Stimulated activated CD4-positive, alpha-beta T cell treated with anti-CD3 and anti-CD28 coated beads, Interleukin-15, amount 100 ng/mL, for 1 hour (primary cell): ENCODE measurements at places on chromosomes 6 and 20.

GRCh38 chr20:11012975-11013374 lies 339.2 kb upstream of the JAG1 start:
- no peak for DNase-seq

DNA sequence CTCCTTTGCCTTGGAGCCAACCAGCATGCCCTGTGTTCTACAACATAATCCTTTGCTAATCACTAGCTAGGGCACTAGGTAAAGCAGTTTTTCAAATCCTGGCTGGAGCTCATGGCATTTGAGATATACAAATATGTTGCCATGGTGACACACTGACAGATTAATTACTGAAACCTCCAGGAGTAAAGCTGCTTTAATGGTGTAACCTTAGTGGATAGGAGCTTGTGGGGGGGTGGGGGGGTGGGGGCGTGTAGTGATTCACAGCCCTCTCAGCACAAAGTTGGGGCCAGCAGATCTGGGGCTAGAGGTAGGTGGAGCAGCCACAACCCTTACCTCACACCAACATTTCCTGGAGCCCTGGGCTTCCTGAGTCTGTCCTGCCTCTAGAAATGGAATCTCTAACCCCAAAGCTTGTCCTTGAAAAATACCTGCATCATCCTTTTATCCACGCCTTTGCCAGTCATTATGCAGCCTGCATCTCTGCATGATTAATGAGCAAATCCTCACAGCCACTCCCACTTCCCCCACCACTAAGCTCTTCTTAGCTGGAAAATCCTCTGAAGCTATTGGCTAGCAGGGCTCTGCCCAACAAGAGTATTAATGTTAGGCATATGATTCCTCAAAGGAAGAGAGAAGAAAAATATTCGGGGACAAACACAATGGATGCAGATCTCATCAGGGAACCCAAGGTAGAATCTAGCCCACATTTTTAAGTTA lies 84.5 kb upstream of the PRND start:
- no peak for DNase-seq

GRCh38 chr20:32358632-32358882 lies 426 bp downstream of the ASXL1 start:
- no peak for DNase-seq

DNA sequence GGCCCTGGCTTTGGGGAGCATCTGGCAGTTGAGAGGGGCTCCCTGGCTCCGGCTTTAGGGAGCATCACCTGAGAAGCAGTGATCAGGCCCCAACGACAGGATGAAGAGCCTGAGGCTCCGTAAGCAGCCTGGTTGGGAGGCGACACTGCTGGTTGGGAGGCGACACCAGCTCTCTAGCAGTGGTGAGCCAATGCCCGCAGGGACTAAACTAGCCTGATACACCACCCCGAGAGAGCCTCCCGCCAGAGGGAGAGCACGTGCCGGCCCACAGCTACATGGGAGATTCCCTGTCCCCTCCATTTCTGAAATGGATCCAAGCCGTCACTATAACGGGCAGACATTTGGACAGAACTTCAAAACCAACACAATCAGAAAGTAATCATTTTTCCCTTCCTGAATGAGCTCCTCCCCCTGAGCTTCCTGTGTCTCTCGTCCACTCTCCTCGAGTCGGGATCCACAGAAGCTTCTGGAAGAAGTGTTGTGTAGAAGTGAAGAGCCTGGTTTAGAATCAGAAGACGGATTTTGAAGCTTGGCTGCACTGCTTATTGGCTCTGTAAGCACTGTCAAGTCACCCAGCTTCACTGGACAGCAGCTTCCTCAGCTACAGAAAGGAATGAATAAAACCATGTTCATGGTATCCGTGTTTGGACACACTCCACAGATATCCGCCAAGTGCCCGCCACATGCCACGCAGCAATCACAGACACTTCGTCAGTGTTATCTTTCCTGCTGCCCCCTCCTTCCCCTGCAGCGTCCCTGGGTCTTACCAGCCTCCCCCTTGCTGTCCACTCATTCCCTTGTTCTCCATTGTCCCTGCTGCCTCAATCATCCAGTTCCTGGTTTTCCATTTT lies 199.6 kb downstream of the TTLL2 start:
- no peak for DNase-seq

GRCh38 chr6:25623879-25624278 lies 28.1 kb upstream of the SCGN start:
- no peak for DNase-seq

DNA sequence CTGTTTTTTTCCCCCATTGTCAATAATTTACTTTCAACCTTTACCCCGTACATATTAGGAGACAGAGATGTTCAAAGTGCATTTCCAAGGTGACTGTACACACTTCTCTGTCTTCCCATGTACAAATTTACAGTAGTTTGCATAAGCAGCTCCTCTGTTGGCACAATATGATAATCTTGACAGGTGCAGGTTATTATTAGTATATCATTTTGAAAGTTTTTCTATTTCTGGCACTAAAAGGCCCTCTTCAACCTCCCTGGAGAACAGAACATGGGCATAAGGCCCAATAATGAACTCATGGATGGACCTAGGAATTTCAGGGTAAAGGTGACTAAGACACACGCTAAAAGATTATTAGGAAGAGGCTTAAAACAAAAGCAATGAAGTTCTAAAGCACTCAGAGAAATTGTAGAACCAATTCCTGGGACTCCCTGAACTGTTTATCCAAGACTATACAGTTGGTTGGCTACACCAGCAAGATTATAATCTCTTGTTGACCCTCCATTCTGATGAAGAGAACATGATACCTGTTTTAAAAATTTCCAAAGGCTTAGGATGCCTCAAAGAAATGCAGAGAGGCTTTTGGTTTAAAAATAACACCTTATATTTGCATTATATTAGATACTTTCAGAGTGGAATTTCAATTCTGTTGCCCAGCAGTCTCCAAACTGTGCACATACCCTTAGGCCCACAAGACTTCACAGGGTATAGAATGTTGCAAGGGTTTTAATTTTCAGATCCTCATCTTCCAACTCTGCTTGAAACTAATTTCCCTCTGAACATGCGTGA lies 1.1 kb downstream of the AIG1 start:
- DNase-seq = no peak

DNA sequence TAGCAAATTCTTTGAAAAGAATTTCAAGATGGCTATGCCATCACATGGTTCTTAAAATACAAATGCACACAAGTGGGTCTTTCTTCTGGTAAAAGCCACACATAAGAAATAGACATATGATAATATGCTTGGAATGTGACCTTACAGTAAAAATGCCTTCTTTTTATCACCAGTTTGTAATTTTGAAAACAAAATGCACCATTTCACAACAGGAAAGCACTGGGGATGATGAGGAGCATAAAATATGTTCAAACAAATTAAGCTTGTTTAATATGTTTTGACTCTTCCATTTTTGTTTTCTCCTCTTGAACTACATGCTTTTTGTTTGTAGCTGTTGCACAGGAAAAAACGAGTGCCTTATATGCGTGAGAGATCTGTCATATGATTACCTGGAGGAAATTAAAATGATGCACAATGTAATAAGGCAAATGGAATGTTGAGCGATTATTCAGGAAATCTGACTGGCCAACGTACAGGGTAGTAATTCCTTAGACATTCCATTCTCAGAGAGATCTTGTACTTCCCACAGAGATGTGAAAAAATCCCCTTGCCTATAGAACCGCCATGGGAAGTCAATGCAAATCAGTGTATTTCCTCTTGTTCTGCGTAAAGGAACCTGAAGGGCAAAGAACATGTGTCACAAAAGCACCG lies 911.6 kb downstream of the TFAP2A start:
- DNase-seq = no peak

DNA sequence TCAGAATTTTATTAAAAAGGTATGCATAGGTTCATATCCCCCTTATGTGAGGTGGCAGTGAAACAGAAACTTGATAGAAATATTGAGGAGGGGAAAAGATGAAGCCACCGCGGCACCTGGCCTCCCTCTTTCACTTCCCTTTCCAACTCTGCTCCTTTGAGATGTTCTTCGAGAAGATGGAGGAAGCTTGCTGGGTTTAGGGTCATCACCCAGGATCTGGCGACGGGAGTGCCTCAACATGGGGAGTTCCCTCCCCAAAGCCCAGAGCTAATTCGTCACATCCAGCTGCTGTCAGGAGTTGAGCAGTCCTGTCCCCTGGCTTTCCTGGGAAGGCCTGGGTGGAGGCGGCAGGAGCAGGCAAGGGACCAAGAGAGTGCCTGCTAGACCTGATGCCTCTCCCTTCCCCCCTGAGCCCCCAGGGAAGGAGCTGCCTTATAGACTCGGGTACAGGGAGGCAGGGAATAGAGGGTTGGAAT lies 29.1 kb downstream of the RREB1 start:
- no peak for DNase-seq

GRCh38 chr6:89023591-89024441 lies 56.7 kb upstream of the PNRC1 start:
- no peak for DNase-seq
